ENCODE measurements at places on chromosomes 3 and 15.

DNA sequence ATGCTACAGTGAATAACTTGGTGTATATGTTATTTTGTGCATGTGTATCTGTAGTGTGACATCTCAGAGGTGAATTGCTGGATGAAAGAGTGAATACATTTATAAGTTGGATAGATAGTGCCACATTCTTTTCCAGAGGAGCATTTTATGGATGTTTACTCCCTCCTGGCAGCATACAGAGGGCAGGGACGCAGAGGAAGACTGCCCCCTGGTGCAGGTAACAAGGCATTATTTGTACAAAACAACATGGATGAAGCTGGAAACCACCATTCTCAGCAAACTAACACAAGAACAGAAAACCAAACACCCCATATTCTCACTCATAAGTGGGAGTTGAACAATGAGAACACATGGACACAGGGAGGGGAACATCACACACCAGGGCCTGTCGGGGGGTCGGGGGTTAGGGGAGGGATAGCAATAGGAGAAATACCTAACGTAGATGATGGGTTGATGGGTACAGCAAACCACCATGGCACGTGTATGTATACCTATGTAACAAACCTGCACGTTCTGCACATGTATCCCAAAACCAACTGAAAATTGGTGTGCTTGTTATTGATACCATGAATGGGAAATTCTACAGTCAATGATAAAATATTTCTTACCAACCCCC is 57.9 kb upstream of the CTXND1 start:
- DNase-seq, result no peak

GRCh38 chr3:83500931-83501330 is 1457.9 kb upstream of the CADM2 start:
- DNase-seq, result no peak

- no peak for DNase-seq
Observed at GRCh38 chr15:100201376-100202280, 140.1 kb downstream of the ADAMTS17 start.

DNA sequence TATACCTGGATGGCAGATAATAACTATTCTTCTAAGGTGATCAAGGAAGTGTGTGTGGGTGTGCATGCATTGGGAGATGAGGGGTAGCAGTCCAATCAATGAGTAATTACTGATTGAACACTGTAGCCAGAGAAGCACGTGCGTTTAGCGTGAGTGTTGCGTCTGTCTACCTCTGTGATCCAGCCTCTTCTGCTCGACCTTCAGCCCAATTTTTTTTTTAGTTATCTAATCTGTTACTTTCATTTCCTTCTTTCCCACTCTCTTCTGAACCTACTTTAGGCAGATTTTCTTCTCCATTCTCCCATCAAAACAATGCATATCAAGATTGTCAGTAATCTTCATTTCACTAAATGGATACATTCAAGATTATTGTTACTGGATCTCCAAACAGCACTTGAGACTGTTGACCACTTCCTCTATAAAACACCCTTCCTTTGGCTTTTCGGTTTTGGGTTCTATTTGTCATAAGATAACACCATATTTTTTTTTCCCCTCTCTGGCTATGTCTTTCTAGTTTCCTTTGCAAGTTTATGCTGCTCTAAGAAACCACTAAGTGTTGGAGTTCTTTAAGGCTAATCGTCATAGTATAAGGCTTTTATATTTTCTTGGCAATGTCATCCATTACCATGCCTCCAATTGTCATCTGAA is 41.0 kb downstream of the MCTP2 start:
- DNase-seq, result no peak

- DNase-seq, result no peak
Observed at GRCh38 chr3:10936686-10937085, 55.9 kb upstream of the SLC6A1 start.

- no peak for DNase-seq
Observed at GRCh38 chr3:182740710-182741109, 52.6 kb upstream of the ATP11B start.

GRCh38 chr15:94579286-94579685 is 347.9 kb downstream of the MCTP2 start:
- DNase-seq, result no peak

DNA sequence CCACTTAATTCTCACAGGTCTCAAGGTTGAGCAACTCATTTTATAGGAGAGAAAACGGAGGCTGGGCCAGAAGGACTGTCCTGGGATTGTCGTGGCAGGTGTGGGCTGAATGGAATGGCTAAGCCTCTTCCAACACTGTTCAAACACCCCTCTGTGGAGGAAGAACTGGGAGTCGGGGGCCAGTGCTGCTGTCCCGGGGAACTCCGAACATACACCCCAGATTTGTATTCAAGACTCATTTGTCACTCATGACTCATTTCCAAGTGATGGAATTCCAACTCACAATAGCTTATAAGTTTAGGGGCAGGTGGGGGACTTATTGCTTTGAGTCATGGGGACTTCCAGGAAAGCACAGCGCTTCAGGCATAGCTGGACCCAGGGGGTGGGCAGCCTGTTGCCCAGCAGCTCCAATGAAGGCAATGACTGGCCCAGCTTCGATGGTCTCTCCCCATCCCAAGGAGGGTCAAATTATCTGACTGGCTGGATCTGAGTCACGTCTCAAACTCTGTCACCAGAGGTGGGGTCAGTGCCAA is 72.5 kb downstream of the TM2D3 start:
- no peak for DNase-seq

GRCh38 chr3:12660196-12660595 is 3.7 kb downstream of the RAF1 start:
- DNase-seq, result no peak

Data from activated T-helper 1 cell treated with anti-CD3 and anti-CD28 coated beads, Interleukin-2, amount 50 U/mL, for 16 hours (primary cell).